Muscle of leg (tissue), 16 donors: ENCODE measurements at places on chromosomes 4 and X. TPM values are rescaled to one million over a fixed set of nuclear protein-coding genes. Genes with fewer than 3 reads are reported as not detected.

The FUNDC2 gene
- total RNA-seq = 155 TPM

The BEX5 gene
- 0.09 TPM for total RNA-seq

The MAGEA1 gene
- not detected for total RNA-seq

The GLOD5 gene
- not detected for total RNA-seq

The NSUN7 gene
- total RNA-seq = 0.84 TPM

The IQSEC2 gene
- total RNA-seq = 11.3 TPM

The DUSP21 gene
- not detected for total RNA-seq

The CLDN22 gene
- not detected for total RNA-seq

The BBS12 gene
- total RNA-seq = 3.9 TPM

DNA sequence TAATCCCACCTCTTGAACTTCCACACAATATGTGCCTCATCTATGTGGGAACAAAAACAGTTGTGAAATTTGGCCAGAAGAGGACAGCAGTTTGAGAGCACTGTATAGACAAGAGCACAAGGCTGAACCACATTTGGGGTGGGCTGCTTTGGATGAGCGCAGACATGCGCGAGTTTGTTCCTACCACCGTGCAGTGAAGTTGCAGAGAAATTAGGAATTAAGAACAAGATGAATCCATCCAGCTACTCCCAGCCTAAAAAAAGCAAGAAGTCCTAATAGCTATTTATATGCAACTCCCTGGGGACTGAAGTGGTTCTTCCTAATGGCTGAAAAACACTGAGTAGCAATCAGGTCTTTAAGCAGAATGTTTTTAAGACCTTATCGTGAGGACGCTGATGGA, 1.0 kb downstream of the GAB3 start:
- H3K27ac ChIP-seq = peak overlapping the region; percentile 82
- peak; percentile 65 for DNase-seq
- peaks cover 18% of the 10 kb centered on the region for H3K27me3 ChIP-seq

DNA sequence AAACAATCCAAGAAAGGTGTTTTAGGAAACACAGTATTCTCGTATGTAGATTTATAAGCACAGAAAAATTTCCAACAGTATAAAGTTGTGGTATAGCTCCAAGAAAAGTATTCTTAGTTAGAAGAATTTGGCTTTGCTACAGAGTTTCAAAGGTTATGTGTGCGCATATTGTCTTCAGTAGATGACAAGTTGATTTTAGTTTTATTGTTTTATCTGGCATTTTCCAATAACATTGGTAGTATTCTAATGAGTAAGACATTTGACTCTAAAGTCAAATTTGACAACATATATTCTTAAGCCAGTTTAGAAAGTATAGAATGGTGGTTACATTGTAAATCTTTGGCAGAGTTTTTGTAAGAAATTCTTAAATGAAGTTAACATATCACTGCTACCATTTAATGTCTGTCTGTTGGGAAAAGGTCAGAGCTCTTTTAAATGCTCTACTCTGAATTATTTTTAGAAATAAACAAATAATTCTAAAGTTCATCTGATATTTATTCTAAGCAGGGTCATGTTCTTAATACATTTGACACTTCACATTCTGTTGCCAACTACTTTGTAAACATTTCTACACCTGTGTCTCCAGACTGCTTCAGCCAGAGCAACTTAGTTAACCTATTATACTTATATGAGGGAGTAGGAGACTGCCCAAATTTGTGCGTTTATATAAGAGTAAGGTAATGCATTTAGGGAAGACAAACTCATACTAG, 30.0 kb downstream of the CLCN3 start:
- DNase-seq = no peak
- H3K27ac ChIP-seq = no peak overlapping the region
- no peaks in the 10 kb centered on the region for H3K36me3 ChIP-seq
- no peaks in the 10 kb centered on the region for H3K4me1 ChIP-seq
- no peaks in the 10 kb centered on the region for H3K27me3 ChIP-seq
- no peak overlapping the region for H3K4me3 ChIP-seq

GRCh38 chr4:37389967-37390580, 145.5 kb downstream of the NWD2 start:
- peaks cover 2% of the 10 kb centered on the region for H3K4me1 ChIP-seq
- no peak overlapping the region for H3K4me3 ChIP-seq
- H3K27ac ChIP-seq = no peak overlapping the region

- peaks cover 44% of the 10 kb centered on the region for H3K27me3 ChIP-seq
- H3K27ac ChIP-seq = peak overlapping the region; percentile 77
- no peaks in the 10 kb centered on the region for H3K36me3 ChIP-seq
- H3K4me3 ChIP-seq = peak overlapping the region; percentile 60
- H3K4me1 ChIP-seq = peaks cover 15% of the 10 kb centered on the region
Observed at GRCh38 chr4:154490583-154491340, 837 bp downstream of the DCHS2 start.

DNA sequence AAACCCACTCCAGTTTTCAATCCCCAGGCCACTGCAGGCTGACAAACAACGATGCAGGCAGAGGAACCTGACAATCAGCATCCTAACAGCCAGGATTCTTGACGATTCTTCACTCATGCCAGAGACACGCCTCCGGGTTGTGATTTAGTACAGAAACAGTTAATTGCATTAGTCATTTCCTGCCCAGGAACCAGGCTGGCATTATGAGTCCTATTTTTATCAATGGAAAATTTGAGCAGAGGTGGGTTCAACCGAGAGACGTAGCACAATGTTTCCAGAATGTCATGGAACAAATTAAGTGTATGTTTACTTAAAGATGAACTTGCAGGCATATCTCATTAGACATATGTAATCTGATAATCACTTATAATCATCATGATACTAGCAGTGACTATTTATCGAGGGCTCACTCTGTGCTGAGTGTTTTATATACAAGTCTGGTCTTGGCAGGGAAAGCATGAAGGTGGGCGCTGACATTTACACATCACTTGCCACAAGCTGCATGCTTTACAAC, 159.7 kb downstream of the NSUN7 start:
- peak overlapping the region; percentile 47 for H3K27ac ChIP-seq
- peaks cover 25% of the 10 kb centered on the region for H3K36me3 ChIP-seq
- no peaks in the 10 kb centered on the region for H3K27me3 ChIP-seq
- peaks cover 11% of the 10 kb centered on the region for H3K4me1 ChIP-seq
- DNase-seq = peak; percentile 50
- no peak overlapping the region for H3K4me3 ChIP-seq

GRCh38 chrX:130212371-130212770, 40.6 kb downstream of the RAB33A start:
- H3K27me3 ChIP-seq = no peaks in the 10 kb centered on the region
- no peaks in the 10 kb centered on the region for H3K4me1 ChIP-seq
- H3K36me3 ChIP-seq = peaks cover 15% of the 10 kb centered on the region
- H3K4me3 ChIP-seq = no peak overlapping the region

DNA sequence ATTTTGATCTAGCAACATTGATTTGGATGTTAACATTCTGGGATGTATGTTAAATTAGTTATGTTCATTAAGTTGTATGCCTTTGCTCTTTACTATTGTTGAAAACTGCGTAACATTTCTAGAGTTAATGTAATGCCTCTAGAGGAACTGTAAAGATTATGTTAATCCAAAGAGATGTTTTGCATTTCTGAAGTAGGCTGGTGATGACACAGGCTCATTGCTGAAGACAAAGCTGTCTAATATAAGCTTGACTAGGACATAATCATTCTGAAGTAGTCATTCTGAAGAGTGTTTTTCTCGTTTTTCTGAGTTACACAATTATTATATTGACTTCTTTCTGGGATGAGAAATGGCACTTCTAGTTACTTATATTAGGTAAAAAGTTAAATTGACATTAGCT, 72.9 kb downstream of the LRP2BP start:
- H3K36me3 ChIP-seq = no peaks in the 10 kb centered on the region
- H3K27me3 ChIP-seq = no peaks in the 10 kb centered on the region
- H3K4me1 ChIP-seq = no peaks in the 10 kb centered on the region
- no peak overlapping the region for H3K27ac ChIP-seq
- no peak overlapping the region for H3K4me3 ChIP-seq

- H3K27me3 ChIP-seq = no peaks in the 10 kb centered on the region
- no peak for DNase-seq
- H3K4me3 ChIP-seq = no peak overlapping the region
- H3K4me1 ChIP-seq = no peaks in the 10 kb centered on the region
- no peak overlapping the region for H3K27ac ChIP-seq
Observed at GRCh38 chr4:46441136-46441859, 51.4 kb upstream of the GABRA2 start.

GRCh38 chr4:154618708-154619315, 6.4 kb upstream of the FGG start:
- no peaks in the 10 kb centered on the region for H3K27me3 ChIP-seq
- no peak overlapping the region for H3K27ac ChIP-seq
- no peaks in the 10 kb centered on the region for H3K36me3 ChIP-seq
- H3K4me3 ChIP-seq = no peak overlapping the region
- DNase-seq = peak; percentile 39
- H3K4me1 ChIP-seq = no peaks in the 10 kb centered on the region

DNA sequence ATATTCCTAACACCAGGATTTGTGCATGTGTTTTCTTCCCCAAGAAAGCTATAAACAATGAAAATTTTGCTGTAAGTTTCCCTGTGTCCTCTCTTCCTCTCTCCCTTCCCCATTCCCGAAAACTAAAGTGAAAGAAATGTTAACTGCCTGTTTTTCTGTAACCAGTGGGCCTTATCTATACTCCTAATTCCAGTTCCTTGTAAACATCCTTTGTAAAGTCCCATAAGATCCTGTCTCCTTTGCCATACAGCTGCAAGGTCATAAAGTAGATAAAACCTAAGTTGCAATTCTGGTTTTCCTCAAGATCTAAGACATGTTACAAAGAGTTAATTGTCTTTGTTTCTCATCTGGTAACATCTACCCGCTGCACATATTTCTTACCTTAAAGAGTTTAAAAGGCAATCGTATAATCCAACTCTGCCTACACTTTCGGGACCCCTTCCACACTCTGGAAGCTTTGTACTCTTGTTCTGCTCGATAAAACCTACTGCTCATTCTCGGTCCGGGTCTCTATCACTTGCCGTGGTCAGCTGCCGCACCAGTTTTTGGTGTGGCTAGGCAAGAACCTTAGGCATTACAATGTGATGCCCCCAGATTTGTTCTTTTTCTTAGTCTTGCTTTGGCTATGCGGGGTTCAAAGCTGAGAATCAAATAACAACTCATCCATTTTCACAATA, 20.5 kb downstream of the UGT2B7 start:
- no peak overlapping the region for H3K27ac ChIP-seq
- no peaks in the 10 kb centered on the region for H3K36me3 ChIP-seq
- no peaks in the 10 kb centered on the region for H3K27me3 ChIP-seq
- no peak overlapping the region for H3K4me3 ChIP-seq
- no peak for DNase-seq
- no peaks in the 10 kb centered on the region for H3K4me1 ChIP-seq

DNA sequence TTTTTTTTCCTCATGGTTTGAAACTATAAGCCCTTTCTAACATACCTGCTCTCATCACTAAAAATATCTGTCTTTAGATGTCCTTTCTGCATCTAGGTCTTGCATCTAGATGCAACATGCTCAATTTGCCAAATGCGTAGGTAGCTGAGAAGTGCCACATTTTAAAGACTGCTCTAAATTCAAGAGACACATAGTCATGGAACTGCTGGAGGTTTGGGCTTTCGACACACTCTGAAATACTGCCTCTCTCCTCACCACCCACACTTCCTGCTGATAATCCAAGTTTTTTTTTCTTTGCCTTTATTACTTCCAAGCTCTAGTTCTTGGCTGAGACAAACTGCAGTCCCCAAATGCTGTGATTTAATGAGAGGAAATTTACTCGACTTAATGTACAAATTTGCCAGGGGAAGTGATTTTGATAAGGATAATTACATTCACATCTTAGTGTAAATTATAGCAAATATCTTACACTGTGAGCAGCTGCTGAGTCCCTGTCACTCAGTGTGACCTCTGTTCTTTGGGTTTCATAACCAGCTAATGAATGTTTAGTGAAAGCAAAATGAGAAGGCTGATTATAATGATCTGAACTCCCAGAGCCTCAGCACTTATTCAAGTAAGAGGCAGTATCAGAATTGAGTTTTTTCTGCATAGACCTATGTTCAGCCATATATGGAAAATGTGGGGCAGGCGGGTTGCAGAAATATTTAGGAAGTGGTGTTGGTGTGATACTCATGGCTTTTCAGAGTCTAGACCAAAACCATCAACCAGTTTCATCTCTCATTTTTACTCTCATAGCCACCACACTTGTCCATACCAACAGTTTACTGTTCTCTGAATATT, 31.3 kb downstream of the DRD5 start:
- H3K4me3 ChIP-seq = no peak overlapping the region
- H3K36me3 ChIP-seq = no peaks in the 10 kb centered on the region
- H3K4me1 ChIP-seq = peaks cover 4% of the 10 kb centered on the region
- no peak overlapping the region for H3K27ac ChIP-seq
- H3K27me3 ChIP-seq = no peaks in the 10 kb centered on the region
- DNase-seq = peak; percentile 25

GRCh38 chr4:2913168-2913567, 50.0 kb downstream of the NOP14 start:
- H3K4me3 ChIP-seq = no peak overlapping the region
- H3K27me3 ChIP-seq = no peaks in the 10 kb centered on the region
- no peak overlapping the region for H3K27ac ChIP-seq
- no peaks in the 10 kb centered on the region for H3K4me1 ChIP-seq
- H3K36me3 ChIP-seq = peaks cover 73% of the 10 kb centered on the region
